ENCODE measurements at places on chromosomes 4 and X.

- DNase-seq = no peak
These were observed 40.8 kb downstream of the DCTD start for GRCh38 chr4:182876427-182876826.

- DNase-seq = no peak
These were observed 15.2 kb downstream of the PDLIM5 start for GRCh38 chr4:94466923-94467322.

DNA sequence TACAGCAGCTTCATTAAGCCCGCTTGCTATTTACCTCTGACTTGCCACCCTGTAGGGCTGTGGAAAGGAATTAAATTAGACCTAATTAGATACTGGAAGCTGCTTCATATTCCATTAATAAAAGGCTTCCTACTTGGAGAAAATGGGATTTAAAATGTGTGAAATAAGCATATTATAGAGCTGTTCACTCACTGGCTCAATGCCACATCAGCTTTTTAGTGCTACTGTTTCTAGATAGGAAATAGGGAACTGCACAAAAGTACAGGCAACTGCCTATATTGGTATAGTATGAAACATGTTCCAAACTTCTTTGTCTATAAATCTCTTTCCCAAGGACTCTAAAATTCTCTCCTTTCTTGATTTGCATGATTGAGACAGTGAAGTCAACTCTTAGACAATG lies 407.9 kb upstream of the AADAT start:
- DNase-seq = no peak

GRCh38 chr4:152784490-152785350 lies 5.0 kb downstream of the ARFIP1 start:
- peak; percentile 75 for DNase-seq

DNA sequence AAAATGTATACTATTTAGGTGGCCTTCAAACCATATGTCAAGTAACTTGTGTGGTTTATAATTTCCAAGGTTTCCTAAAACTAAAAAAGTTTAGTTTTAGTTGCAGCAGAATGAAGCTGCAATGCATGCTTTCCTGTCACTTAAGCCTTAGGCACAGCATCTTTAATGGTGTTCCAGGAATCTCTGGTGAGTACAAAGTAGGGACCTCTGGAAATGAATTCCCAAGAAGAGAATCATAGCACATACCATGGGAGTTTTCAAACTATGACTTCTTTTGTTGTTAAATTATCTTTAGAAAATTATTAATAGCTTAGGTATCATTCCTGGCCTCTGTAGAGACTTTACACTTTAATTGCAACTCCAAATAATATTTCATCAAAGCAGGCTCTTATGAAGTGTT lies 1005.9 kb upstream of the PABPC4L start:
- DNase-seq = peak; percentile 9

DNA sequence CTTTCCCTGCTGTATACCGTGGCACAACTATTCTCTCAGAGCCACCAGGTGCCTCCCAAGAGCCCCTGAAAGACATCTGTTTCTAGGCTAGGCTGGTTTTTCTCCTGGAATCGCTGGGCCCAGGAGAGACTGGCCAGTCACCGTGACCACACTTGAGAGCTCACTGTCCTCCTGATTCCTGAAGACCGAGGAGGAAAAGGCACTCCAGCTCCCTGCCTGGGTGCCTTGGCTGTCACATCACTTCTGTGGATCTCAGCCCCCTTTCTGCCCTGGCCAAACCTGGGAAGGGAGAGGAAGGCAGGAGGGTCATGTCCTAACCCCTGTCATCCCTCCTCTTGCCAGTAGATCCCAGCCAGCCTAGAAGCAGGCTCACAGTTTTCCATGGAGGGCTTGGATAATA lies 54.7 kb upstream of the LAS1L start:
- DNase-seq = no peak

- DNase-seq = peak; percentile 16
These were observed 298.4 kb upstream of the MAOA start for GRCh38 chrX:43357741-43358140.

DNA sequence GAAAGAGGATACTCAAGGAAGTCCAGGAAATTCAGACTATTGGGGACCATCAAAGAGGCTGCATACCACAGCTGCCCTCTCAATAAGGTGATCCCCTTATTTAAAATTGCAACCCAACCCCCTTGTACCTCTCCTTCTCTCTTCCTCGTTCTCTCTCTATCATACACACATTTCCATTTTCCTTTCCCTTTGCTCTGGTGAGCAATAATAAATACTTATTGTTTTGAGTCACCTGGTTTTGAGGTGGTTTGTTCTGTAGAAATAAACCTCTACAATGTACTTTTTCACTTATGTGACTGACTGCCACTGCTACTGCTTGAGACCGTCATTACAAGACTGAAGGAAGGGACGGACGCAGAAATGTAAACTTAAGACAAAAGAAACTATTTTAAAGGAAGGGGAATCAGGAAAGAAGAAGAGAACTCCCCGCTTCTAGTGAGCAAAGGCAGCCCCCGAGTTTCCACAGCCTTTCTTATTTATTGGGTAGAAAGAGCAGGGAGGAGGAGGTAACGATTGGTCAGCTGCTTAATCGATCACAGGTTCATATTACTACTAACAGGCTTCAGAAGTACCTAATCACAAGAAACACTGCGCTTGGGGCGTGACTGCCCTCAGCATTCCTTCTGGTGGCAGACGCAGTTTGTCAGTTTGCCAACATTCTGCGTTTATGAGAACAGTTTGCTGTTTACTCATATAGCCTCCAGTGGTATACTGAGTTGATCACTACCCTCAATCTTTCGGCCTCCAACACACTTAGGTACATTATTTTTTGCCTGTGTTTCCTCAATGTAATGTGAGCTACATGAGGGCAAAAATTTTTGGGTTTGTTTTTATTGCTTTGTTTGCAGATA lies 16.9 kb upstream of the TMEM165 start:
- DNase-seq = peak; percentile 50

- peak; percentile 82 for DNase-seq
These were observed 53.1 kb upstream of the HGFAC start for GRCh38 chr4:3388471-3389232.

DNA sequence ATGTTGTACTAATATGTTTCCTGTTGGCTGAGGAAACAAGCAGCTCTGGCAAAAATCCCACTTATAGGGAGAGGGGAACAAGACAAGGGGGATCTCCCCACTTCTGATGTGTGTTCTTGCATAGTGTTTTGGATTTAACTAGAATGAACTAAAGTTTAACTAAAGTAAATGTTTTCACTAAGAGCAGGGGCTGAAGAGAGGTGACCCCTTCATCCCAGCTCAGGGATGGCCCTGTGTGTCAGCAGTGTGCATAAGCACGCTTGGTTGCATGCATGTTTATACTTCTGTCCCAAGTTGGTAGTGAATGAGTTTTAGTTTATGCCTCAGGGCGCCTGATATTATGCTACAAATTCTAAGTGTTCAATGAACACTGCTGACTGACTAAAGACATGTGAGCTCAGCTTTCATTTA lies 169.4 kb downstream of the MGST2 start:
- no peak for DNase-seq

DNA sequence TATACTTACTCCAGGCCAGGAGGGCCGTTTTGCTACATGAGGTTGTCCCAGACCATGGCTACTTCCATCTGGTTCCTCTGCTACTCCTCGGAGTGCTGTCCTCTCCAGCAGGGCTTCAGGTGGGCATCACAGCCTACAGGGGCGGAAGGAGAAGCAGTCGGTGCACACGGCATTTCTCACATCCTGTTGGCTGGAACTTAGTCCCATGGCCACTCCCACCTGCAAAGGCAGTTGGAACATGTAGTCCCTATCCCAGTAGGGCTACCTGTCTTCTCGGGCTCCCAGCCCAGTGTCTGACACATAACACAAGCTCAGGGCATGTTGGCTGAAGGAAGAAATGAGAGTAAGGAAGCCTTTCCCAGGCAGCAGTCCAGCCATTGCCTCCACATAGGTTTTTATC lies 7.7 kb upstream of the STK32B start:
- no peak for DNase-seq

GRCh38 chrX:48891402-48892288 lies 5.9 kb downstream of the TIMM17B start:
- DNase-seq = peak; percentile 82

DNA sequence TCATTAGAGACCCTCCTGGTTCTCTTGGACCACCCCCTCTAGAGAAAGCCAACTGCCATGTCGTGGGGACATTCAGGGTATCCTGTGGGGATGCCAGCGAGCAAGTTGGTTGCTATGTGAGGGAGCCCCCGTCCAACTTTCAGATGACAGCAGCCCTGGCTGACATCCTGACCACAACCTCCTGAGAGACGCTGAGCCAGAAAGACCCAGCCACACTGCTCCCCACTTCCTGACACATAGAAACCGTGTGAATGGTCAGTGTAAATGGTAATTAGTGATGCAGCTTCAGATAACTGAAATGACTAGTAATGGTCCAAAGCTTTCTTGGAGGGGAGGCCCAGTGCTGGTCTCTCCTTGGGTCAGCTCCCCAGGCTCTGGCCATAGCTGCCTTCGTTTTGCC lies 10.8 kb downstream of the CLCN4 start:
- no peak for DNase-seq

GRCh38 chr4:68283095-68283494 lies 37.6 kb upstream of the TMPRSS11B start:
- no peak for DNase-seq

All from fibroblast of skin of abdomen (primary cell).